ENCODE measurements at places on chromosomes 1 and 21. TPM values are rescaled to one million over a fixed set of nuclear protein-coding genes. Genes with fewer than 3 reads are reported as not detected.

The PEF1 gene
- 78.1 TPM for total RNA-seq

The CLCC1 gene
- total RNA-seq: 39.6 TPM

The SLC1A7 gene
- 0.06 TPM for total RNA-seq

The CD247 gene
- 1.3 TPM for total RNA-seq

The PTCH2 gene
- 1.5 TPM for total RNA-seq

The PIGK gene
- 48.3 TPM for total RNA-seq

The FAM177B gene
- total RNA-seq: 0.66 TPM

- no peak for DNase-seq
- H3K4me3 ChIP-seq: no peak overlapping the region
- no peaks in the 10 kb centered on the region for H3K27me3 ChIP-seq
- H3K4me1 ChIP-seq: no peaks in the 10 kb centered on the region
These were observed 30.2 kb downstream of the FAM177B start for GRCh38 chr1:222767152-222767571.

- H3K4me1 ChIP-seq: peaks cover 12% of the 10 kb centered on the region
- no peak overlapping the region for H3K27ac ChIP-seq
- no peak for DNase-seq
- H3K4me3 ChIP-seq: no peak overlapping the region
These were observed 2.2 kb upstream of the KRTAP10-12 start for GRCh38 chr21:44694776-44695175.

- no peak overlapping the region for H3K27ac ChIP-seq
- no peaks in the 10 kb centered on the region for H3K4me1 ChIP-seq
- no peaks in the 10 kb centered on the region for H3K27me3 ChIP-seq
- DNase-seq: no peak
These were observed 436.6 kb upstream of the C1orf87 start for GRCh38 chr1:60510162-60510561.

DNA sequence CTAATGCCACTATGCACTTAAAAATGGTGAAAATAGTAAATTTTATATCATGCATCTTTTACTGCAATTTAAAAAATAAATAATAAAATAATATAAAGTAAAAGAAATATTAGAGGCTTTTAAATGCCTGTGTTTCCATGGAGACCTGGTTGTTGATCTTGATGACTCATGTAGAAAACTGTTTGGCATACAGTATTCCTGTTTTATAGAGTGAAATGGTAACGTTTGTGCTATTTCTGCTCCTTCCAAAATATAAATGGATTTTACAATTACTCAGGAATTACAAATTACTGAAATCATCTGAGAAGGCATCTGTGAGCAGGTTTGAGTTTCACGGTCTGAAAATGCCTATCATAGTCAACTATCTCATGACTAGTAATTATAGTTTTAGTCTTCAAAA, 98.4 kb upstream of the USP25 start:
- no peaks in the 10 kb centered on the region for H3K4me1 ChIP-seq
- H3K4me3 ChIP-seq: no peak overlapping the region
- H3K27me3 ChIP-seq: no peaks in the 10 kb centered on the region
- H3K36me3 ChIP-seq: no peaks in the 10 kb centered on the region
- no peak overlapping the region for H3K27ac ChIP-seq

- H3K27ac ChIP-seq: no peak overlapping the region
- peaks cover 30% of the 10 kb centered on the region for H3K36me3 ChIP-seq
- DNase-seq: no peak
- H3K27me3 ChIP-seq: no peaks in the 10 kb centered on the region
These were observed 30.4 kb downstream of the MORC3 start for GRCh38 chr21:36350282-36350910.

DNA sequence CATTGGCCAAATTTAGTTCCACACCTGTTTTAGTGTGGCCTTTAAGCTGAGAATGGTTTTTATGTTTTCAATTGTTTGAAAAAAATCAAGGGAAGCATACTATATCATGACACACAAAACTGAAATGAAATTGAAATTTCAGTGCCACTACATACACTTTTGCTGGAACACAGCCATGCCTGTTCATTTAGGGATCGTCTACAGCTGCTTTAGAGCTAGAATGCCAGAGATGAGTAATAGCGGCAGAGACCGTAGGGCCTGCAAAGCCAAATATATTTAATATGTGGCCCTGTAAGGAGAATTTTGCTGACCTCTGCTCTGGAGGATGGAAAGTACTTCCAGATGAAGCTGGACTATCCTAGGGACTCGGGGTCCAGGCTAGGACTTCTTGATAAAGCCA, 62.5 kb upstream of the LYST start:
- DNase-seq: no peak
- no peak overlapping the region for H3K4me3 ChIP-seq
- peaks cover 4% of the 10 kb centered on the region for H3K4me1 ChIP-seq
- H3K36me3 ChIP-seq: no peaks in the 10 kb centered on the region

GRCh38 chr1:218369688-218370511, 24.8 kb downstream of the TGFB2 start:
- H3K36me3 ChIP-seq: peaks cover 10% of the 10 kb centered on the region
- H3K27me3 ChIP-seq: no peaks in the 10 kb centered on the region

- no peak overlapping the region for H3K4me3 ChIP-seq
- peaks cover 9% of the 10 kb centered on the region for H3K4me1 ChIP-seq
- H3K27ac ChIP-seq: no peak overlapping the region
- peaks cover 16% of the 10 kb centered on the region for H3K36me3 ChIP-seq
These were observed 18.1 kb upstream of the KCNAB2 start for GRCh38 chr1:6027591-6027990.

DNA sequence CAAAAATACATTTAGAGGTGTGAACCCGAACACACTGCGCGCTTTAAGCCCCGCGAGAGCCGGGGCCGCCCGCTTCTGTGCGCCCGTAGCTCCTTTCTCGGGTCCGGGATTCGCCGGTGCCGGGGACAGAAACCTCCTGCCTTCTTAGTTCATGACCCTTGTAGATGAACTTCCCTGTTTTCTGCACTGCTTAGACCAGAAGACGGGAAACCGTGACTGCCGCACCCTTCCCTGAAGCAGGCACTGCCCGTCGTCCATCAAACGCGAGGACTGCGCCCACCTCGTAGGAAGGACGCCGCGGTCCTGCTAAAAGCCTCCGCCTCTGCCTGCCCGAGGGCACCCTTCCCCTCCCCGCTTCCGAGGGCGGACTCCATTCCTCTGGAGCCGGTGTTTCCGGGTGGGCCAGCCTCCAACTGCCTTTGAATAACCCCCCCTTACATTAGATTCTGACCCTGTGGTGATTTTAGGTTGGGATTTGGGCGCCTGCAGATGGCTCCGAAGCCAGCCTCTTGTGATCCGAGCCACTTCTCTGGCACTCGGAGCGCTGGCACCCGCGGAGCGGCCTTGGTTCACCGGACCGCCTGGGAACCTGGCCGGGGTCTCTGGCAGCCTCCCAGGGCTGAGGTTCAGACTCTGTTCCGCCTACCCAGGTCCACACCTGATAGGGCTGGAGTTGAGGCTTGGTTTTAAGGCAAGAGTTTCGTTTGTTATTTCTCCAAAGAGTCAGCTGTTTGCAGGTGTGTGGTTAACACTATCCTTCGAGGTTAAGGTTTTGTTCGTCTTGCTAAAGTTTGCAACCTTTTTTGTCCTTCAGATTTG, 1.2 kb upstream of the PTTG1IP start:
- peaks cover 38% of the 10 kb centered on the region for H3K4me1 ChIP-seq
- H3K27me3 ChIP-seq: peaks cover 5% of the 10 kb centered on the region
- H3K27ac ChIP-seq: peak overlapping the region; percentile 84
- no peak for DNase-seq
- peak overlapping the region; percentile 52 for H3K4me3 ChIP-seq

GRCh38 chr21:31459457-31459856, 115.4 kb upstream of the TIAM1 start:
- no peak for DNase-seq
- no peak overlapping the region for H3K27ac ChIP-seq
- no peaks in the 10 kb centered on the region for H3K27me3 ChIP-seq
- H3K36me3 ChIP-seq: no peaks in the 10 kb centered on the region
- no peaks in the 10 kb centered on the region for H3K4me1 ChIP-seq

- H3K4me3 ChIP-seq: no peak overlapping the region
- H3K27ac ChIP-seq: no peak overlapping the region
- peaks cover 3% of the 10 kb centered on the region for H3K4me1 ChIP-seq
- H3K36me3 ChIP-seq: peaks cover 59% of the 10 kb centered on the region
These were observed 9.8 kb downstream of the POMGNT1 start for GRCh38 chr1:46188295-46189030.

GRCh38 chr1:61337981-61338848, 255.9 kb downstream of the NFIA start:
- H3K36me3 ChIP-seq: no peaks in the 10 kb centered on the region
- H3K27me3 ChIP-seq: no peaks in the 10 kb centered on the region
- H3K4me3 ChIP-seq: peak overlapping the region; percentile 17
- peak overlapping the region; percentile 91 for H3K27ac ChIP-seq
- DNase-seq: no peak

DNA sequence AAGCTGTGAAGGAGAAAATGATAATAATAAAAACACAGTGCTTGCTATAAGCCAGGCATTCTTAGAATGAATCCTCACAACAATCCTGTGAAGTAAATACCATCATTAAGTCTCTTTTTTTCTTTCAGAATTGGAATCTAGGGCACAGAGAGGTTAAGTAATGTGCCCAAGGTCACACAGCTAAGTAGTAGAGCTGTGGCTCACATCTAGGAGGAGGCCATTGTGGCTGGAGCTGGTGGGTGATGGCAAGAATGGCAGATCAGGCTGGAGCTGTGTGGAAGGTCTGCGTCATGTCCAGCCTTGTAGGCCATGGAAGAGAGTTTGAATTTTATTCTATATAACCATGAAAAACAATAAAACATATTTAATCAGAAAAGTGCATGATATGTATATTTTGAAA, 38.2 kb upstream of the TSPAN2 start:
- H3K4me1 ChIP-seq: no peaks in the 10 kb centered on the region
- no peaks in the 10 kb centered on the region for H3K36me3 ChIP-seq
- no peak for DNase-seq
- H3K27ac ChIP-seq: no peak overlapping the region
- H3K27me3 ChIP-seq: no peaks in the 10 kb centered on the region
- H3K4me3 ChIP-seq: no peak overlapping the region

DNA sequence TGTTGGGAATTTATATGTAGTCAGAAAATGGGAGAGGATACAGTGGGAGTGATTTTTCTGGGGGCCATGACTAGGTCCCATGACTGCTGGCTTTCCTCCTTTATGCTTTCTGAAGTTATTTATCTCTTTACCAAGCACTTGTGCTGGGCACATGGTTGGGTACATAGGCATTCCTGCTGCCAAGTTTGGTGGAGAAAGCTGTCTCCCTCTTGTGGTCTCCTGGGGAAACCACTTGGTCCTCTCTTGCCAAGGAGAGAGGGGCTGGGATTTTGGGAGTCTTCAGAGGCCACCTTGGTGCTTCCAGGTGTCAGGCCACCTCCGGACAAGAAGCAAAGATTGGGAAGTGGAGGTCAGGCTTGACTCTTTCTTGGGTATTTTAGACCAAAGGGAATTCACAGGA, 120.2 kb upstream of the KCNE2 start:
- no peak for DNase-seq
- H3K27me3 ChIP-seq: no peaks in the 10 kb centered on the region
- no peak overlapping the region for H3K4me3 ChIP-seq

GRCh38 chr21:15520811-15521643, 208.8 kb upstream of the USP25 start:
- no peaks in the 10 kb centered on the region for H3K36me3 ChIP-seq
- no peak overlapping the region for H3K27ac ChIP-seq
- no peak for DNase-seq
- no peak overlapping the region for H3K4me3 ChIP-seq
- H3K27me3 ChIP-seq: no peaks in the 10 kb centered on the region

DNA sequence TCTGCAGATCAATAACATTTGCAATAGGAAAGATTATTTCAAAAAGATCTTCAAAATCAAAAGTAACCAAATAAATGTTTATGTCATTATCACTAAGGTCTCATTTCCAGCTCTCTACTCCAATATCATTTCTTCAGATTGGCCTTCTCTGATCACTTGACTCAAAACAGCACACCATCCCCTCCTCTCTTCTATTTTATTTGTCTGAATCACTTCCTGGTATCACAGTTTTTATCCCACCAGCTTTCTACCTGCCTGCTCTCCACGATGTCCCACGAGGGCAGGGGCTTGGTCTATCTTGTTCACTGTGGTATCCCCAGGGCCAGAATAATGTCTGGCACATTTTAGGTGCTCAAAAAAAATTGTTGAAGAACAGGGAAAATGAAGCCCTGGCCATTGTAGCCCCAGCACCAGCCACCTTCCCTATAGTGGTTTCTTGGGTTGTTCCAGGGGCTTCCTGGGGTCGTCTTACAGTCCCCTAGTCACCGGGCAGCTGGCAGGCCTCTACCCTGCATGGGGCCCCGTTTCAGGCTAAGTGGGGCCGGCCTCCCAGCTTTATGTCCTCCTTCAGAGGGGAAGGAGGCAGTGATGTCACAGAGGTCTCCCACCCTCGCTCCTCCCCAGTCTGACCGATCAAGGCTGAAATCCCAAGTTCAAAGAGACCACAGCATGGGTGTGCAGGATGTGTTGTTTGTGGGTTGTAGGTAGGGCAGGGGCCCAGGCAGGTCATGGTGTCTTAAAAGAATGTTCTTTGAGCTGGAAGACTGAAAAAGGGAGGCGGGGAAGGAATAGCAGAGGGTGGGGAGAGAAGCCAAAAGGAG, 3.5 kb upstream of the PADI1 start:
- H3K4me3 ChIP-seq: no peak overlapping the region
- no peak for DNase-seq
- H3K4me1 ChIP-seq: no peaks in the 10 kb centered on the region
- no peaks in the 10 kb centered on the region for H3K36me3 ChIP-seq
- H3K27ac ChIP-seq: no peak overlapping the region

DNA sequence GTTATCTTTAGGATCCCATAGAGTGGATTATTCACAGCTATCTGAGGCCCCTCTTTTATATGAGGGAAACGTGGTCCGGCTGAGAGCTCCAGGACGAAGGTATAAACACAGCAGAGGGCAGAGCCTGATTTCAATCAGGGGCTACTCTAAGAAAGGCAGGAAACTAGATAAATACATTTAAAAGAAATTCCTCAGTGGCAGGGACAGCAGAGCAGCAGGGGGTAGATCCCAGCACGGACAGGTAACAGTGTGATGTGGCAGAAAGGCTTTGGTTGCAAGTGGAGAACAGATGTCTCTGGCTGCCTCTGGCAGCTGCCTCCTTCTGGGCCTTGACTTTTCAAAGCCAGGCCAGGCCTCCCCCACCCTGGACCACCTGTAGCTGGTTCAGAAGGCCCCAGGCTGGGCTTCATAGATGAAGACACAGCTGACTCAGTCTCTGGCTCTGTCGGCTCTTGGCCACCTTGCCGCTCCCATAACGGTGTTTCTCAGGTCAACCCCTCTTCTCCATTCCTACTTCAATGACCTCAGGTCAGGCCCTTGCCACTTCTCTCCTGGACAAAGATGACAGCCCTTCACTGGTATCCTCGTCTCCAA, 43.8 kb downstream of the FAM78B start:
- no peak overlapping the region for H3K27ac ChIP-seq
- DNase-seq: no peak
- no peaks in the 10 kb centered on the region for H3K27me3 ChIP-seq
- H3K36me3 ChIP-seq: no peaks in the 10 kb centered on the region

Data from spinal cord (tissue), 10 donors.